Right lobe of liver (tissue), 6 donors: ENCODE measurements at places on chromosomes 4 and X. TPM values are rescaled to one million over a fixed set of nuclear protein-coding genes. Genes with fewer than 3 reads are reported as not detected.

AMTN gene
- not detected for total RNA-seq

TMEM255A gene
- 0.25 TPM for total RNA-seq

GRCh38 chrX:70166601-70167590, 10.4 kb upstream of the DGAT2L6 start:
- no peak overlapping the region for H3K27ac ChIP-seq
- DNase-seq: no peak
- no peaks in the 10 kb centered on the region for H3K36me3 ChIP-seq

GRCh38 chr4:42344309-42344708, 53.0 kb upstream of the SHISA3 start:
- no peak for DNase-seq
- H3K27ac ChIP-seq: no peak overlapping the region
- no peaks in the 10 kb centered on the region for H3K27me3 ChIP-seq
- H3K4me1 ChIP-seq: no peaks in the 10 kb centered on the region
- no peaks in the 10 kb centered on the region for H3K36me3 ChIP-seq
- H3K4me3 ChIP-seq: no peak overlapping the region

DNA sequence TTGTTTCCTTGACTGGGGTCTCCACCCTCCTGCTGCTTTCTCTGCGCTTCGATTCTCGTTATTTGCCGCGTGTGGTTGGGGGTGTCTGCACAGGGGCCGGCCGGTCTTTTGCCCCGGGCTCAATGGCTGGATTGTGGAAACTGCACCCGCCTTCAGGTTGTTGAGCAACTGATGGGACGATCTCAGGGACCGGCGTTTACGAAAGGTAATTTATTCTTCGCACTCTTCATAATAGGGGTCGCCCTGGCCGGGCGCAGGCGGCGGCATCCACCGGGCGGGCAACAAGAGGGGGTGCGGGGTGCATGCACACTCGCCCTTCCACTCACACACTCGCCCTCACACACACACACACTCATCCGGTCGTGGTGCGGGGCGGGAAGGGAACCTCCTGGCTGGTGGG, 1.4 kb downstream of the ADGRL3 start:
- H3K27ac ChIP-seq: no peak overlapping the region
- H3K36me3 ChIP-seq: no peaks in the 10 kb centered on the region
- no peaks in the 10 kb centered on the region for H3K27me3 ChIP-seq

- DNase-seq: peak; percentile 58
- H3K36me3 ChIP-seq: no peaks in the 10 kb centered on the region
- H3K27me3 ChIP-seq: no peaks in the 10 kb centered on the region
- no peak overlapping the region for H3K4me3 ChIP-seq
- H3K4me1 ChIP-seq: peaks cover 13% of the 10 kb centered on the region
Measured at GRCh38 chrX:68842781-68843581, 14.2 kb downstream of the EFNB1 start.

GRCh38 chrX:144709841-144710240, 537.5 kb upstream of the SPANXN1 start:
- no peaks in the 10 kb centered on the region for H3K4me1 ChIP-seq
- no peaks in the 10 kb centered on the region for H3K36me3 ChIP-seq
- no peaks in the 10 kb centered on the region for H3K27me3 ChIP-seq
- H3K27ac ChIP-seq: no peak overlapping the region
- no peak for DNase-seq
- H3K4me3 ChIP-seq: no peak overlapping the region

GRCh38 chr4:7816771-7817170, 122.9 kb downstream of the AFAP1 start:
- no peaks in the 10 kb centered on the region for H3K36me3 ChIP-seq
- H3K4me3 ChIP-seq: no peak overlapping the region
- no peak for DNase-seq
- H3K4me1 ChIP-seq: no peaks in the 10 kb centered on the region
- no peaks in the 10 kb centered on the region for H3K27me3 ChIP-seq

DNA sequence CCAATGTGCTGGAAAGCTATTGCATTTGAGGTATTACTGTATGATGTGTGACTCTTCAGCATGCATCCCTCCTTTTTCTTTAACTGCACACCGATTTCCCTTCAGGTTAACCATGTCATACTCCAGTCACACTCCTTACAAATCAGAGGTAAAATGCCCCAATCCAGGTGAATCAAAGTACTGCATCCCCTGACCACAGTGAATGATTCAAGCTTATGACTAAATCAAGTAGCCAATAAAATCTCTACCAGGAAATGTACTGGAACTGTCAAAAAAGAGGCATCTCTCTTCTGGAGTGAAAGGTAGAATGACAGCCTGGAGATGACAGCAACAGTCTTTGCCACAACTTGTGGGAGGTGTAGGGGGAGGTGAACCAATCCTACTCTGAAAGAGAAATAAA, 10.4 kb downstream of the ADAMTS3 start:
- H3K4me3 ChIP-seq: no peak overlapping the region
- no peak overlapping the region for H3K27ac ChIP-seq
- H3K27me3 ChIP-seq: no peaks in the 10 kb centered on the region
- H3K36me3 ChIP-seq: no peaks in the 10 kb centered on the region
- no peaks in the 10 kb centered on the region for H3K4me1 ChIP-seq

- no peak overlapping the region for H3K27ac ChIP-seq
- H3K4me3 ChIP-seq: no peak overlapping the region
- no peaks in the 10 kb centered on the region for H3K4me1 ChIP-seq
- no peaks in the 10 kb centered on the region for H3K27me3 ChIP-seq
Measured at GRCh38 chrX:132092439-132093065, 35.3 kb downstream of the FRMD7 start.
